ENCODE measurements at places on chromosomes 16 and 17.

DNA sequence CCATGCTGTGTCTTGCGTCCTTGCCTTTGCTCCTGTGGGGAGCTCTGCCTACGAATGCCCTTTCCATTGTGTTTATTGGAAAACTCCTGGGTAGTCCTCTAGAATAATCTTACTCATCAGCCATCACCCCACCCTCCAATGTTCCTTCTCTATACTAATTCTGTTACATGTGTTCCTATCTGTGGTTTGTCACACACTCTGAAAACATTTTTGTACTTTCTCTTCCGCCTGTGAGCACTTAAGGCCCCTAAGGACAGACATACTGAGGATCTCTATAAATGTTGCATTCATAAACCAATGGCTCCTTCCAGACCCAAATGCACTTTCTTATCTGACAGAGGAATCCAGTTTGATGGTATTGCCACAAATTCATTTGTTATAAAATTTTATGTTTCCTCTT lies 53.9 kb upstream of the MON1B start:
- no peak for DNase-seq

DNA sequence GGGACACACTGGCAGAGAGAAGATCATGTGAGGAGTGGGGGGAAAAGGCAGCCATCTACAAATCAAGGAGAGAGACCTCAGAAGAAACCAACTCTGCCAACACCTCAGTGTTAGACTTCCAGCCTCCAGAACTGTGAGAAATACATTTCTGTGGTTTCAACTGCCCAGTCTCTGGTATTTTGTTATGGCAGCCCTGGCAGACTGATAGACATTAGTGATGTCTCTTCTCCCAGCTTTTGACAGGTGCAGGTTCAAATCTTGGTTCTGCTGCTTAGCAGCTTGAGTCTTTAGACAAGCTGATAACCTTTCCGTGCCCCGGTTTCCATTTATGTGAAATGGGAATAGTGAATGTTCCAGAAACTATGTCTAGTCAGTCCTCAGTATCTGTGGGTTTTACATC lies 199.5 kb downstream of the SNX29 start:
- no peak for DNase-seq

- DNase-seq, result no peak
Measured at GRCh38 chr17:17648762-17649161, 32.5 kb upstream of the RAI1 start.

- no peak for DNase-seq
Measured at GRCh38 chr16:55010492-55011160, 80.0 kb downstream of the IRX5 start.

DNA sequence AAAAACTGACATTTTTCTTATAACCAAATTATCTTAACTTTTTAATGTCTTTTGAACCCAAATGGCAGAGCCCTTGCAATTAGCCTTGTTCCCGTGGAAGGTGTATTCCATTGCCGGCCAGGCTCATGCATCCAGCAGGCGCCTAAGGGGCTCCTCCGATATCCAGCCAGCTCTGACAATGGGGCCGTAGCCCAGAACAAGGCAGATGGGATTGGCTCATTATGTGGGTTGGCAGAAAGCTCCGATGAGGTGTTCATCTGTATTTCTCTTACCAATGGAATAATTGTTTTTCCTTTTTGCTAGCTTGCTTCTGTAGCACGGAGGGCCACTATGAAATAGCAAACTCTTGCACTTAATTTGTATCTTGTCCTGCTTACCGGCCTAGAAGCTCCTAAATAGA lies 208.2 kb upstream of the CHMP6 start:
- DNase-seq, result no peak

GRCh38 chr16:67182288-67182687 lies 1.5 kb downstream of the MATCAP1 start:
- DNase-seq, result no peak

- DNase-seq, result no peak
Measured at GRCh38 chr17:15364615-15365014, 23.2 kb upstream of the TEKT3 start.

GRCh38 chr17:2406903-2407790 lies 6.3 kb upstream of the MNT start:
- no peak for DNase-seq

DNA sequence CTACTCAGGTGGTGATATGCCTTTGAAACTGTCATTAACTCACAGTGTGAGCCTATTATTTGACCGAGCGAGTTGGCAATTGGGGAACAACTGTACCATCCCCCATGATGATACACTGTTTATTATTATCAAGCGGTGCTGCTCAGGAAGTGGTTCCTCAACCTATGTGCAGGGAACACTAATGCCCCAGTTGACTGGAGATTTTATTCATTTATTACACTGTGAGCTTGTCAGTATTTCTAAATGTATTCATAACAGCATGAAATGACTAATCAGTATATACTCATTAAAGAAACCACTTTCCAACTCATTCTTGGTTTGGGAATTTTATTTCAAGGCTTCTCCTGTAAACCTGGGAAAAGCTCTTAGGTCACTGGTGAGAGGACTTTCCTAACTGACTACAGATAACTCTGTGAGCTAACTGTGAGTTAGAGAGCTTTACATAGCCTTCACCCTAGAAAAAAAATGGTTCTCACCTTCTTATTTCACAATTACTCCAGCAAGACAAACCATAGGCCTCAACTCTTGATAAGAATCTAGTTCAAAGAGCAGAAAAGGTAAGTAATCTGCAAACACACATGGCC lies 42.4 kb downstream of the NXPH3 start:
- DNase-seq, result no peak

GRCh38 chr16:49453983-49454382 lies 80.4 kb downstream of the C16orf78 start:
- no peak for DNase-seq

DNA sequence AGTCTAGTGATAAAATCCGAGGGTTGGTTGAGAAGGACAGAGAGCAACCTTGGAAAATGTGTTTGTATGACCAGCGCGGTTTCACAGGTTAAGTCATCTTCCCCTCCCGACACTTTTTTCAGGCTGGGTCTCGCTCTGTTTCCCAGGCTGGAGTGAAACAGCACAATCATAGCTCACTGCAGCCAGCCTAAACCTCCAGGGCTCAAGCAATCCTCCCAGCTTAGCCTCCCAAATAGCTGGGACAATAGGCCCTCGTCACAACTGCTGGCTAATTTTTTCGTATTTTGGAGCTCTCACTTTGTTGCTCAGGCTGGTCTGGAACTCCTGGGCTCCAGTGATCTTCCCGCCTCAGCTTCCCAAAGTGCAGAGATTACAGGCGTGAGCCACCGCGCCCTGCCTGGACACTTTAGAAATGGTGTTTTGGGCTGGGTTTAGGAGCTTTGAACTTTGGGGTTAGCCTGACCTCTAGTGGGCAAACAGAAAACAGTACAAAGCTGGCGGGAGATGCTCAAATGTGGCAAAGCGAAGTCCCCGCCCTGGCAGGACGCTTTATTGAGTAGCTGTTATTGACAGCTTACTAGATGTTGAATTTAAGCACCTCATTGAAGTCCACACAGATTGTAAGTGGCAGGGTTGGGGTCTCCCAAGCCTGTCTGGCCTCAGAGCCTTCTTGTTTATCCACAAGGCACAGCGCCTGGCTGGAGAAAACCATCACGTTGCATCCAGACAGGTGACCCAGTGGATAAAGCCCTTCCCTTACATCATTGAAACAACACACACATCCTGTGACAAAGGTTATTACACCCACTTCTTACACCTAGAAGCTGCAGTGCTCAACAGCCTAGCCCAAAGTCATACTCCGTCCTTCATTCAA lies 34.7 kb upstream of the RBBP6 start:
- DNase-seq, result peak; percentile 28

DNA sequence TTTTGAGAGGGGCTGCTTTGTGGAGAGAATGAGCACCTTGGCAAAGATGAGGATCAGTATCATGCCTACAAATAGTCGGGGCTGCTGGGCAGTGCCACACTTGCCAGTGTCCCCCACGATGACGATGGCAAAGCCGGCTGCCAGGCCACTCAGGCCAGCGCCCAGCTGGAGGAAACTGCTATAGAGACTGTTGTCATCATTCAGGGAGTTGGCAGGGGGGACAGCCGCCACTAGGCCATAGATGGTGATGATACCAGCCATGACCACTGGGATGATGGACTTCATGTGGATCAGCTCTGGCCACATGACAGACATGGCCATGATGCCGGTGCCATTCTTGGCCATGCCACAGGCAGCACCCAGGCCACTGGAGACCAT lies 23.8 kb downstream of the MINK1 start:
- DNase-seq, result no peak

DNA sequence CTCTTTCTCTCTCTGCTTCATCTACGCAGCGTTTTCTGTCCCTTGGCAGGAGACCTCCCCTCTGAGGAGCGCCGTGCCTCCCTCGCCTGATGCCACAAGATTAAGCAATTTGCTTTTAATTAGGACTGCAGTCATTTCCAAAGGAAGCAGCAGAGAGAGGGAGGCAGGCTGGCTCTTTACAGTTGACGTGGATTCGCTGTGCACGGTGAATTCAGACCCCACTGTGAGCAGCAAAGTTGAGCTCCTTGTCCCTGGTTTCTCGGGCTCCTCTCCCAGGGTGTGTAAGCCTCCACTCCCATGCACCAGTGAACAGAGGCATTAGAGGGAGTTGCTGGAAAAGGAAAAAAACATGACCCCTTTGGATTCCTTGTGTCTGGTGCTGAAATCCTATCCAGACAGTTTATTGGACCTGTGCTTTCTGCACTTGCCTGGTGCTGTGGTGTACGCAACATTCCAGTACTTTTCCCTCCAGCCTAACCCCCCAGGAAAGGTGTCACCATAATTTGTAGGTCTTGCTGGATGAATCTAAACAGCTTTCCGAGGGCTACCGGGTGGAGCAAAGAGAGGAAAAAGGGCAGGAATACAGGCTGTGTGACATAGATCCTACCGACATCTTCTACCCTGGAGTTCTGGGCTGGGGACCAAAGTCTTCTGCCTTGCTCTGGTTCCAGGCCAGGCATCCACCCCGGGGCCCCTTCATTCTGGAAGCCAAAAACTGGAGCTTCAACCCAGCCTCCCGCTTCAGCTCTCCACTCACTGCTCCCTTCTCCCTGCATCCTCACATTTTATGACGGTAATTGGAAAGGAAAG lies 171.0 kb downstream of the MAF start:
- no peak for DNase-seq

DNA sequence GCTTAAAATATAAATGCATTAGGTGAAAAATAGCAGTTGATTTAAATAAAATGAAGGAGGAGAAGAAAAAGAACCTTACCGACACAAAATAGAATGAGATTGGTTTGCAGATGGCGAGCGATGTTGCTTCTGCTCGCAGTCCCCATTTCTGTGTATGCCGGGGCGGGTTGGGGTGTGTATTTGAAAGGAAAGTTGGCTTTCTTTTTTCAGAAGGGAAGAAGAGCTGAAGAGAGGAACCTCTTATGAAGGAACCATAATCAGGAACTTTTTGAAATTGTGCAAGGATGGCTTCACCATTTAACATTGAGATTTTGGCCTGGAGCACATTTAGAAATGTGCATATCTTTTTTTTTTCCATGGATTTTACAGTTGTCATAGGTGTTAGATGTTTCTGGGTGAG lies at the start of gene IGSF6:
TSS of gene IGSF6 (minus strand) at position 156 of the 400 bp plus-strand sequence. CDS start at position 146, 10 bp downstream.
- no peak for DNase-seq

- no peak for DNase-seq
Measured at GRCh38 chr17:16281351-16281750, 64.3 kb downstream of the PIGL start.

- DNase-seq, result no peak
Measured at GRCh38 chr17:7141824-7142223, 27.2 kb upstream of the ASGR2 start.

- DNase-seq, result no peak
Measured at GRCh38 chr17:61806081-61806828, 57.1 kb downstream of the BRIP1 start.

DNA sequence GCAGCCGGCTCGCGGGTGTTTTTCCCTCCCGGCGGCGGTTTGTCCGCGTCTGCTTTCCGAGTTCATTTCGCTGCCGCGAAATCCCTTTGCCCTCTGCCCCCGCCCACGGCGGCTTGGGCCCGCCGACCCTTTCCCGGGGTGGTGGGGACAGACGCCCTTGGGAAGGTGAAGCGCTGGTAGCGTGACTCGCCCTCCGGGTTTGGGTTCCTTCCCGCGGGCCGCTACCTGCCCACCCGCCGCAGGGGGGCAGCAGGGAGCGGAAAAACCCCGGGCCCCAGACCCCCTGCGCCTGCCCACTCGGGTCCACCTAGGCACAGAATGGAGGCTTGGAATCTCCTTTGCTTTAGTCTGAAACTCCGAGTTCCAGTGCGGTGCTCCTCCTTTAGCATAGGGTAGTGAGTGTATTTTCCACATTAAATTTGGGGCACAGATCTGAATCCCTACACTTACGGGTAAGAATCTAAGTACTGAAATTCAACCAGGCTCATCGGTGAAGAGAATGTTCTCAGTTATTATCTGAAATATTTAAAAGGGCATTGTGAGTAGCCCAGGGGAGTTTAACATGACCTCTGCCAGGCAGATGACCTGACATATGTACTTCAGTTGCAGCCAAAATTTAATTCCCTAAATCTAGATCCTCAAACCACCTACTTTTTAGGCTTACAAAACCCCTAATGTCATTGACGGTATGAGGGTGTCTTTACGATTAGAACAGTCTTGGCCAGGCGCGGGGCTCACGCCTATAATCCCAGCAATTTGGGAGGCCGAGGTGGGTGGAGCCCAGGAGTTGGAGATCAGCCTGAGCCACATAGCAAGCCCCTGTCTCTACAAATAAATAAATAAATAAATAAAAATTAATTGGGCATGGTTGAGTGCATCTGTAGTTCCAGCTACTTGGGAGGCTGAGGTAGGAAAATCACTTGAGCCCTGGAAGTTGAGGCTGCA lies 1.0 kb downstream of the NME2 start:
- no peak for DNase-seq

DNA sequence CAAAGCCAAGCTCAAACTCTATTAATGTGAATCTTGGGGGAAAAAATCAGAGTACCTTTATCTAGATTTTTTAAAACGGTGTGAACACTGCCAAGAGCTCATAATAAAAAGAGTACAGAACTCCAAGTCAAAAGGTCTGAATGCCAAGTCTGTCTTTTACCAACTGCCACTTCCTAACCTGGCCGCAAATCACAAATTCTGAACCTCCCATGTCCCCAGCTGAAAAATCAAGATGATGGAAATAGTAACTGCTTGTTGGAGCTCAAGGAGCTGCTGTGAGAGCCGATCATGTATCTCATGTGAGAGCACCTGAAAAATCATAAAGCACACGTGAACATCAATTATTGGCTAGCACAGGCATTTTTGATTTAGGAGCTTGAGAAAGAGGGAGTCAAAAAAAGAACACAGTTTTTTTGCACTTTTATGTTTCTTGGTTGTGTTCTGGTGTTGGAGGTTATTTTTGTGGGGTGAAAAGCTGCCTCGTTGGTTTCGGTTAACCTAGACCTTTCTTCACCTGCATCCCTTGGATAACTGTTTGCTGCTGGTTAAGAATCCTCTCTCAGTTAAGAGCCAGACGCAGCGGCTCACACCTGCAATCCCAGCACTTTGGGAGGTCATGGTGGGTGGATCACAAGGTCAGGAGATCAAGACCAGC lies 50.5 kb downstream of the GAS7 start:
- DNase-seq, result no peak

DNA sequence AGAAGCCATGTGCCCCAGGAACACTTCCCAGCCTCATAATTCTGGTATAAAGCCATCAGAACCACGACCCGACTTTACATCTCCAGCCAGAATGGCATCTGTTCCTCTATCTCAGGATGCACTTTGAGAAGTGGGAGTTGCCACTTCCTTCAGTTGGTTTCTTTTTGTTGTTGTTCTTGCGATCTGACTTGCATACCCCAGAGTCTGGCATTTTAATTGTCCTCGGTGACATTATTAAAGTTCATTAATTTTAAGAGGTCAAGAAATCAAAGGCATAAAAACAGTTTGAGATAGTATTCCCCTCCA lies 13.5 kb downstream of the MARCHF10 start:
- no peak for DNase-seq

- DNase-seq, result no peak
Measured at GRCh38 chr17:3602499-3602898, 6.7 kb downstream of the TRPV1 start.
